ENCODE measurements at places on chromosomes 1 and 21.
A peak's percentile ranks its signal among the peaks of the same experiment; 100 is the strongest.

DNA sequence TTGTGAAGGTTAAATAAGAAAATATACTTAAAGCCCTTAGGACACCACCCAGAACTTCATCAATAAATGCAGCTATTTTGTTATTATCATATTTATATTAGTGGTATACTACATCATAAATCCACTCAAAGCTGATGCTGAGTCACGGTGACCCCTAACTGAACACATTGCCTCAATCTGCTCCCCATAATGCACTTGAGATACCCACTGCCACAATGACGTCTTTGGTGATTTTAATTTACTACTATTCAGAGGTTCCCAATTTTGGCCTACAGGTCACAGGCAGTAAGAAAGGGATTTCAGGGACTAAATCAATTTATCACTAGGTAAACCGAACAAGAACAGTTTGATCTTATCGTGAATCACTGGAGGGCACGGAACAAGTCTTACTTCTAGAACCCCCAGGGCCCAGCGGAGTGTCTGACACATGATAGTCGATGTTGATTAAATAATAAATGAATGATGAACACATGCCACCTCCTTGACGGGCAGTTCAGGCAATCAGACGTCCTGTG is 493 bp upstream of the CHD1L start:
- no peak for DNase-seq

GRCh38 chr1:194233069-194233468 is 1046.7 kb upstream of the B3GALT2 start:
- DNase-seq = no peak

DNA sequence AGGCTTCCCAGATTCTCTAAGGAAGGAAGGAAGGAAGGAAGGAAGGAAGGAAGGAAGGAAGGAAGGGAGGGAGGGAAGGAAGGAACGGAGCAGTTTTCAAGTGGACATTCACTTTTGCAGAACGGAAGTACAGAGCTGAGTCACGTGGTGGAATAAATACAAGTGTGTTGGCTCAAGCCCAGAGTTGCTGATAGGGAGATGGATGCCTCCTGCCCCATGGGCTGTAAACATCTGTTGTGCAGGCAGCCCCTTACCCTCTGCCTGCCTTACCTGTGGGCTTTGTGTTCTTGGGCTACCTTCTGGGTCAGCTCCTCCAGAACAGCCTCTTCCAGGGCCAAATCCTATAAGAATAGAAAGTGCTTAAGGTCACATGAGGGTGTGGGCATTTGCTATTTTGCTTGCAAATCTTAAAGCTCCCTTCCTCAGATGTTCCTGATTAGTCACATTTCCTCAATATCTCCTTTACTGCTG is 121.7 kb downstream of the SMYD2 start:
- no peak for DNase-seq

- DNase-seq = no peak
Measured at GRCh38 chr1:176696689-176697088, 233.7 kb downstream of the PAPPA2 start.

- no peak for DNase-seq
Measured at GRCh38 chr1:190940951-190941350, 463.3 kb upstream of the BRINP3 start.

DNA sequence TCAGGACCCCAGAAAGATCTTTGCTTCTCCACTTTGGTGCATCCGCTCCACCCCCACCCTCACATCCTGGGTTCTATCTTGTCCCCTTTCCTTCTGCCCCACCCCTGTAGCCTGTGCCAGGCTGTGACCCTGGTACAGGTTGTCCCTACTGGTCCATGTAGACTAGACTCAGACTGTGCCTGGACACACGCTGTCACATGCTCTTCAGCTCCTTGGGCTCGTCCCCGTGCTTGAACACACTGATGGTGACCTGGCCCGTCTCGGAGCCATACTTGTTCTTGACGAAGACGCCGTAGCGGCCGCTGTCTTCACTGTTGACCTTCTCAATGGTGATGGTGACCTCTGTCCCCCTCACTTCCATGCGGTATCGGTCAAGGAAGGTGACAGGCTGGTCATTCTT is 54.8 kb downstream of the MYOM3 start:
- no peak for DNase-seq

GRCh38 chr21:43913928-43914327 is 48.9 kb downstream of the AGPAT3 start:
- DNase-seq = no peak

GRCh38 chr1:230842801-230843200 is 25.5 kb downstream of the C1orf198 start:
- no peak for DNase-seq

DNA sequence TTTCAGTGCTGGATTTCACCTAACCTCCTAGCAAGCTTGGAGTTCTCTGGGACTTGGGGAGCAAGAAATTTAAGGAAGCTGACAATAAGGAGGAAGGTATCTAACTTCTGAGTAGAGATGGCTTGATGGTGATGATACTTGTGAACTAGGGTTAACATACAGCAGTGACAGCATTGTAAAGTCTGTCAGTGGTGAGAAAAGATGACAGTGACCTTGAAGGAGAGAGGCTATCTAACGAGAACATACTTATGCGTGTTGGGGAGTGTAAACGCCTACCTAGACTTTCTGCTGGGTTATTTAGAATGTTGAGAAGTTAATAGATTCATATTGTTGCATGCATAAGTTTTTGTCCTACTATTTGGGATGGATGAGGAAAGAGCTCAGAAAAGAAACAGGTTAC is 16.3 kb downstream of the POU2F1 start:
- no peak for DNase-seq

DNA sequence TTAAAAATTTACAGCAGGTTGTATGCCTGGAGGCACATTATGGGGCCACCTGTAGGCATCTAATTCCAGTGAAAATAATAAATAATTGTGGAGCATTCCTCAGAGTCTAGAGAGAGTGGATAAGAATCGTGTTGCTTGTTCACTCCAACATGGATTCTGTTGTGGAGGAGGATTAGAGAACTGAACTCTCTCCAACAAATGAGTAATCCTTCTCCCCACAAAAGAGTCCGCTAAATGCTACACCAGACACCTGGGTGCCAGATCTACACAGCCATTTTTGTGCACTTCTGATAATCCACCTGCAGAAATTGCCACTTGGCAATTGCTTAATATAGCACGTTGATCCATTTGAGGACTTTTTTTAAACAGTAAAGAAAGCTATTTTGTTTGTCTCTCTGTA is 113.7 kb upstream of the DPYD start:
- no peak for DNase-seq

GRCh38 chr1:247054992-247055415 is 23.6 kb downstream of the ZNF670 start:
- DNase-seq = no peak

DNA sequence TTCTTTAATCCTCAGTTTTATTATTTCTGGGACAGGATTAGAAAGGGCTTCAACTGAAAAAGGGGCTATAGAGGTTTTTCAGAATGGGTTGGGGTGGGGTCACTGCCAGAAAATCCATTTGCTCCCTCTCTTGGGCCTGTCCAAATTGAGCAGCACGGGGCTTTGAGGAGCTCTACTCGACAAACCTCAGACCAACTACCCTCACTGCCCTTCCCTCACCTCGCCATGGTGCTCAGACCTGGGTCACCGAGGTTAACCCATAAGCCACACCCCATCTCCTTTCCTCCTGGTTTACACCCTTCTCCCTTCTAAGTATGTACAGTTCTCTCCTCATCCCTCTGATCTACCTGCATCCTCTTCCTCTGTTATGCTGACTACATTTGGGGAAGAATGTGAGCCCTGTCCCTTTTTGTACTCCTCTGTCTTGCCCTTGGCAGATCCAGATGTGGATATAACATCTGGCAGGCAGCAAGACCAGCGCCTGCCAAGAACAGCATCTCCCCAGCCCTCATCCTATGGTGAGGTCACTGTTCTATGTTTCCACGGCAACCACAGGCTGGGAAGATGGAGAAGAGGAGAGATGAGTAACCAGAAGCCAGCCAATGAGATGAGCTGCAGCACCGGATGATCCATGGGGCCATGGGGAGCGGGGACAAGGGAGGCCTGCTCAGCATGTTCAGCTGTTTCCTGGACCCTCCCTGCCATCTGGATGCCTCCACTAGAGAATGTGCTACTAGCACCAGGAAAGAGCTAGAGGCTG is 3.7 kb upstream of the FABP3 start:
- DNase-seq = peak; percentile 95

DNA sequence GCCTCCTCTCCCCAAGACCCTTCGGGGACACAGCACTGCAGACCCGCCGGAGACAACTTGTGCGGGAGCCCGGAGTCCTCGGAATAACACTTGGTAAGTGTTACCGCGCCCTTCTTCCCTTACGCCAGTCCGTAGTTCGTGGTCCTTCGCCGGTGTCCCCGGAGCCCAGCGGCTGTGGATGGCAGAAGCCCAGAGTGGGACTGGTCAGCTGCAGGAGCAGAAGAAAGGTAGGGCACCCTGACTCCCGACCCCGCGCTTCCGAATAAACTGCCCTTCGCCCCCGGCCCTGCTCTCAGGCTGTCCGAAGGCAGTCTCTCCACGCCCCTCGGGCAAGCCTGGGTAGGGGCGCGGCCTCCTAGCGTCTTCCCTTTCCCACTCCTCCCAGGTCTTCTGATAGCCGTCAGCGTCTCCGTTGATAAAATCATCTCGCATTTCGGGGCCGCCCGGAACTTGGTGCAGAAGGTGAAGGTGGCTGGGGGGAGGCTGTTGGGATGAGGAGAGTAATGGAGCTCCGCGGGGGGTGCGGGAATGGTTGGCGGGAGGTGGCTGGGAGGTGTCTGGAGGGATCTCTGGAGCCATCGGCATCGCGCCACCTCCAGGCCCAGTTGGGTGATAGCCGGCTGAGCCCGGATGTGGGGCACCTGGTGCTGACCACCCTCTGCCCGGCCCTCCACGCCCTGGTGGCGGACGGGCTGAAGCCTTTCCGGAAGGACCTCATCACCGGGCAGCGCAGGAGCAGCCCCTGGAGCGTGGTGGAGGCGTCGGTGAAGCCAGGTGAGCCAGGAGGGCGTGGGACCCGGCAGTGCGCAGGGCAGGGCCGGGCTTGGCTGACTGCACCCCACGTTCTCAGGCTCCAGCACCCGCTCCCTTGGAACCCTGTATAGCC is 4.3 kb downstream of the RUSC1 start:
- peak; percentile 19 for DNase-seq

- no peak for DNase-seq
Measured at GRCh38 chr1:190452272-190452848, 25.3 kb downstream of the BRINP3 start.

DNA sequence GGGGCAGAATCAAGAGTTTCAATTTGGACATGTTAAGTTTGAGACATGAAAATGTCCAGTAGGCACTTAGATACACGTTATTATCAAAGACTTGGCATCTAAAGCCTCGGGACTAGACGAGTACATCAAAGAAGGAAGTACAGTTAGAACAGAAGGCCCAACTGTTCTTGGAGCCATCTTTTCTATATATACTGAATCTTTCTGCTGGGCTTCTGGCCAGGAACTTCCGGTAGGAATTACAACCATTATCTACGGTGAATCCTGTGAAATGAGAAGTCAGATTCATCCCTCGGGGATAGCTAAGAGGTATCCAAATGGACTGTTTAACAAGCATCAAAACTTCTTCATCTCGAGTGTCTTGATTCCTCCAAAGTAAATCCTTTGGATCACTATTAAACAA is 34.4 kb upstream of the NRDC start:
- DNase-seq = no peak

GRCh38 chr1:160681066-160681890 is 30.3 kb downstream of the CD48 start:
- no peak for DNase-seq

- DNase-seq = no peak
Measured at GRCh38 chr1:206021008-206021625, 2.6 kb downstream of the CTSE start.

DNA sequence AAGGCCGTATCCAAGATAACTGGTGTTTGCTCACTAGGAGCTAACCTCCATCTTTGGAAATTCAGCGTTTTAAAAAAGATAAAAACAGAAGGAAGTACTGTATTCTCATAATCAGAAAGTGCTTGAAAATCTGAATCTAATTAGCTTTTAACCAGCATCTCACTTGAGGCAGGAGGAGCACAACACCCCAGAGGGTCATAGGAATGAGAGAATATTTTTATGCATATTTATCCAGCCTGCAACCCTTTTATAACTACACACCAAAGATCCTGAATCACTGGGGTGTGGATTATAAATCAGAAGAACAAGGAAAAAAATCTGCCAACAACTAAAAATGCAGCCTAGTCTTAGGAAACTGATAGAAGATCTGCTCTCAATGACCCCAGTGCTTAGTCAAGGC is 68.0 kb upstream of the PTCH2 start:
- no peak for DNase-seq

DNA sequence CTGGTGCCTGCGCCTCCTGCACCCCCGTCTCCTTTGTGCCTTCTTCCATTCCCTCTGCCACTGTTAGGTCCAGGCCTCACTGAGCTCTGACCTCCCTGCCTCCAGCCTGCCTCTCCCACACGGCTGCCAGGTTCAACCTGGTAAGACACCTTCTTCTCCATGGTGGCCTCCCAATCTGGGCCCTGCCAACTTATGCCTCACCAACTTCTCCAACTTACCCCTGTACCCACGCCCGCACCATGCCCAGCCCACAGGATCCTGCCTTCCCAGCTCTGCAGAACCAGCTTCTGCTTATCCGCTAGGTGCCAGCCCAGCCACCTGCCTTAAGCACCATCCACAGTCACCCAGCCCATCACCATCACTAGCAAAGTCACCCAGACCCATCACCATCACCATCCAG is 37.2 kb downstream of the PDE9A start:
- DNase-seq = no peak

GRCh38 chr1:233844692-233845091 is 59.8 kb upstream of the SLC35F3 start:
- DNase-seq = no peak

GRCh38 chr1:111746614-111746999 is 7.4 kb upstream of the INKA2 start:
- no peak for DNase-seq

DNA sequence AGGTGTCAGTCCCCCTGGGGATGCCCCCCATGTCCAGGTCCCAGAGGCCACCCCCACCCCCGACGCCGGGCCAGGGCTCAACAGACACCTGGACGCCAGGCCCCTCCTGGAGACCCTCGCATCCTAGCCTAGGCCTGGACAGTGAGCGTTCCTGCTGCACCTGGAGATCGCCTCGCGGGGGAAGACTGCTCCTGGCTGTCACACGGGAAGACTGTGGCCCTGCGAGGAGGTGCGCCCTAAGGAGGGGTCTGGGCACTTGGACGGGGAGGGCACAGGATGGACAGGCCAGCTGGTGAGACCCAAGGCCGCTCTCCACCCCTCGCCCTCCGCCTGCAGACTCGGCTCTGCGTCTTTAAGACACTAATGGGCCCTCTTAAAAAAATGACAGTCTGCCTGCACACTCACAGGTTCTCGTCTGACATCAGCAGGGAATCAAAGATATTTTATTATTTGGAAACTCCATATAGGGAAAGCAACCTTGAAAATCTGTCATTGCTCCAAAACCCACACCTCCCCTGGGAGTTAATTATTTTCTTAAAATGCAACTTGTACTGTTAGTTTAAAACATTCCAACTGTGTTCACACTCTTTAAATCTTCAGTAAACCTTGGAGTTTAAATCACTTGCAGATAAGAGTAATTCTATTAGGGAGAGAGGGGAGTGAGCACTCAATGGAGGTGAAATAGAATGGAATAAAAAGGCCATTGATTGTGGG is 45.6 kb upstream of the ACTRT2 start:
- DNase-seq = no peak

All from NCI-H2171 (cell line).